ENCODE measurements at places on chromosomes 5 and 9.

GRCh38 chr9:14300040-14300439 is 13.9 kb downstream of the NFIB start:
- no peak for DNase-seq

GRCh38 chr9:130149654-130150286 is 22.4 kb upstream of the NCS1 start:
- DNase-seq: no peak

DNA sequence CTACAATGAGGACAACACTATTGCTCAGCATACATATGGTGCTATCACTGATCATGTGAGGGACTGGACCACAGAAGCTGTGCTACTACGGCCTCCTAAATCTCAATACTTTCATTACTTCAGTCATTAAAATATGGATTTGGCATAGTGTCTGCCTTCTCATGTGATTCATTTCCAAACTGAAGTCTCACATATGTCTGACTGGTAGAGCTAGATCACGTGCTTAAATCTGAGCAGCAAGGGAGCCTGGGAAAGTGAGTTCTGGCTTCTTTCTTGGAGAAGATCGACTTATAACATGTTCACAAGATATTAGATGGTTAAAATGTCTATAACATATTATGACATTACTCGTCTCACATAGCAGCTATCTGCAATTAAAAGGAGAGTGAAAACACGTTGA is 8.3 kb downstream of the KIF4B start:
- DNase-seq: no peak

DNA sequence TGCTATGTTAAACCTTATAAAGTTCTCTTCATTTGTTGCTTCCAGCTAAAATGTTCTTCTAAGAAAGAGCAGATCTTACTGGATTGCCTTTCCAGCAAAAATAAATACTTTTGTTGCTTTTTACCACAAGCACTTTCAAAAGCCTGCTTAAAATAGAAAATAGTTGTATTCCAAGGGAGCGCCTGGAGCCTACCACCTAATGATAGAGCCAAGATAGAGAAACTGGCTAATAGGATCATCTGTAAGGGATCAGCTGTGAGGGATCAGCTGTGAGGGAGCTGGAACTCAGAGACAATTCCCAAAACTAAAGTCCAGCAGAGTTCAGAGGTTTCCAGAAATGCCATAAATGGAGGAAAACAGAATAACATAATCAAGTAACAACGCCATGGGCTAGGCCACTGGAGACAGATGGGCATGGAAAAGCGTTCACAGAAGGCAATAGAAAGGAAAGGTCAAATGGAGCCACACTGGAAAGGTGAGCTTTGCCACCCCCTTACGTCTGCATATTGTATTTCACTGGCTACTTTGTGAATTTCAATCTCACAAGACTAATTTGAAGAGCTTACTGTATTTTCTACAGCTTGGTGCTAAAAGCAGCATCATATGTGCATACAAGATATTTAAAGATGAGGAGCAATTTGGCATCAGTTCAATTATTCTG is 140.6 kb upstream of the TLE4 start:
- no peak for DNase-seq

DNA sequence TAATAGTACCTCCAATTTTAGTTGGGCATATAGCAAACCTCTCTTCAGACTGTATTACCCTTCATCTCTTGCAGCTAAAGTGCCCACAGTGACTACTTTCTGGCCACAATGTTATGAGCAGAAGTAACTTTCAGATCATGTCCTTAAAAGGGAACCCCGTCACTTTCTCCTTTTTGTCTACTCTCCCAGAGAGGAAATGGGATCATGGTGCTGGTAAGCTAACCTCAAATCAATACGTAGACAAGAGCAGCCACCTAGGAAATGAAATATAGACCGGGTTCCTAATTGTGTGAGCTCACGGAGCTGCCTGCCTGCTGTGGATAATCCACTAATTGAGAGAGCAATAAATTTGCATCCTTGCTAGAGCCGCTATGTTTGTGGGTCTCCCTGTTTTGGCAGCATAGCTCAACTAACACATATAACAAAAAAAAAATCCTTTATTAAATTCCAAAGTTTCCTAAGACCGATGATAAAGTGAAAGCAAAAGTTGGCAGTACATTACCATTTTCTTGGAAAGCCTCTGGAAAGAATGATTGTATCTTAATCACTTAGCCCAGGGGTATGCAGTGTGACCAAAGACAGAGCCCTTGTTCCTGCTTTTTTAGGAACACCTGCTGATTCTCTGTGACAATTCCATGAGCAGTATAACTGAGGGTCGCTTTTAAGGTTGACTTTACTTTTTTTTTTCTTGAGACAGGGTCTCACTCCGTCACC is 5.6 kb upstream of the IL7R start:
- DNase-seq: no peak

DNA sequence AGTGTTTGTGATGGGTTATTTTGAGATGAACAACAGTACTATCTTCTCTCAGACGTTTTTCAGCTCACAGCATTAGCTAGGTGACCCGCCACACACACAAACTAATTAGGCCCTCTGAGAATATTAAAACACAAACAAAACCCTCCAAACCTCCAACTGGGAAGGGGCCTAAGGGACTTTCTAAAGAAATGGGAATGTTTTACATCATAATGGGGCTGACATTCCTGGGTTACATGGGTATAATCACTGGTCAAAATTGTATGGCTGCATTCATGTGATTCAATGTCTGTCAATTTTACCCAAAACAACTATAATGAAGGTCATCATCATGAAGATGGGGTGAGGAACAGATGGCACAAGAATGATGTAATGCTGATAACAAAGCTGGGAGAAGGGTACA is 59.6 kb downstream of the SPTLC1 start:
- no peak for DNase-seq
